Activated gamma-delta T cell treated with anti-CD3 and anti-CD28 coated beads, Interleukin-2, amount 50 U/mL, for 16 hours (primary cell): ENCODE measurements at places on chromosomes 13 and 19.

GRCh38 chr13:107838588-107839161, 376.7 kb downstream of the LIG4 start:
- no peak for DNase-seq

GRCh38 chr13:98942485-98942884, 35.4 kb downstream of the DOCK9 start:
- DNase-seq: no peak

- no peak for DNase-seq
These were observed 52.0 kb upstream of the NPAS1 start for GRCh38 chr19:46967578-46968032.

DNA sequence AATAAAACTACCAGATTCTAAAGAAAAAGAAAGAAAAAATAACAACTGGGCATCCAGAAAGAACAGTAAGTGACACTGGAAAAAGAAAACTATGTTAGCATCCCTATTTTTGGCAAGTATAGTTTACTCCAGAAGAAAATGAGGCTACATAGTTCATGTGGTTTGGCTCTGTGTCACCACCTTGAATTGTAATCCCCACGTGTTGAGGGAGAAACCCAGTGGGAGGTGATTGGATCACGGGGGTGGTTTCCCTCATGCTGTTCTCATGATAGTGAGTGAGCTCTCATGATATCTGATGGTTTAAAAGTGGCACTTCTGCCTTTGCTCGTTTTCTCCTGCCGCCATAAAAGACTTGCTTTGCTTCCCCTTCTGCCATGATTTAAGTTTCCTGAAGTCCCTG, 76.9 kb downstream of the ITGBL1 start:
- no peak for DNase-seq

DNA sequence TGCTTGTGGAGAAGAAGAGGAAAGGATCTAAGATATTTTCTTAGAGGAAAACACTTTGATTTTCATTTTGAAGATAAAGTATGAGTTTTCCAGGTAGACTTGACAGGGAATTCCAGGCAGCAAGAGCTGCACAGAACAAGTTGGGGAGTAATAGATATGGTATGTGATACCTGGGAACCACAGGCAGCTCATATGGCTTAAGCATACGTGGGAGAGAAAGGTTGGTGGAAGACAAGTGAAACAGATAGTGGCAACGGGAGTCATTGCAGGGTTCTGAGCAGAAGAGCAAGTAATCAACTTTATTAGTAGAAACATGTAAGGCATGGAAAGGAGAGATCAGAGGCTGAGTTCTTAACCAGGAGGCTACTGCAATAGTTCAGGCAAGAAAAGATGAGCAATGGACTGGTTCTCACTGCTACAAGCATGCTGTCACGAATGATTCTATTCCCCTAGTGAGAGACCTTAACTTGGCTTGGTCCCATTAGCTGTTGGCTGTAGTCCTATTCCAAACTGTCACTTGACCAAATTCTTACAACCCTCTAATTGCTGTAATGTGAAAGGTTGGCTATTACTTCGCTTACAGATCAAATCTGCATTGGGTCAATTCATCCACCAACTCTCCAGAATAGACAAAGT, 217.9 kb downstream of the VWA8 start:
- DNase-seq: no peak

DNA sequence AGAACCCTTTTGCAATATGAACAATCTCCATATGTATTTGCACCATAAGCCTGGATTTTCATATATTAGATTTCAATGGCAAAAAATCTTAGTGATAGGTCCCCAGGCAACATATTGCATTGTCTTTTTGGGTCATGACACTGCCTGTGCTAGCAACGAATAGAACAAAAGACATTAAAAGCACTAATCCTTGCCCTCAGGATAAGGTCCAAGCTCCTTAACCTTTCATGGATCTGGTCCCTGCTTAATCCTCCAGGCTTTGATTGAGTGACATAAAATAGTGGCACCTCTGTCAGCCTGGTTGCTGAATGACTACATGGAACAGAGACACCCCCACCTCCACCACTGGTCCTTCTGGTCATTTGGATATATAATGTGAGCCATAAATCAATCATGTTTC, 134.4 kb downstream of the RBM26 start:
- DNase-seq: no peak

- DNase-seq: no peak
These were observed 37.3 kb downstream of the IL12RB1 start for GRCh38 chr19:18049385-18049784.

DNA sequence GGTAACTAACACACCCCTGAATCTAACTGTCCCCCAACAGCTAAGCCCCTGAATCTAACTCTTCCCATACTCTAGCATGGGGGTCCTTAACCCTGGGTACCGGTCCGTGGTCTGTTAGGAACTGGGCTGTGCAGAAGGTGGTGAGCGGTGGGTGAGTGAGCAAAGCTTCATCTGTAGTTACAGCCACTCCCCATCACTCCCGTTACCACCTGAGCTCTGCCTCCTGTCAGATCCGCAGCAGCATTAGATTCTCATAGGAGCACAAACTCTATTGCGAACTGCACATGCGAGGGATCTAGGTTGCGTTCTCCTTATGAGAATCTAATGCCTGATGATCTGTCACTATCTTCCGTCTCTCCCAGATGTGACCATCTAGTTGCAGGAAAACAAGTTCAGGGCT, 6.2 kb upstream of the PHLDB3 start:
- DNase-seq: no peak

DNA sequence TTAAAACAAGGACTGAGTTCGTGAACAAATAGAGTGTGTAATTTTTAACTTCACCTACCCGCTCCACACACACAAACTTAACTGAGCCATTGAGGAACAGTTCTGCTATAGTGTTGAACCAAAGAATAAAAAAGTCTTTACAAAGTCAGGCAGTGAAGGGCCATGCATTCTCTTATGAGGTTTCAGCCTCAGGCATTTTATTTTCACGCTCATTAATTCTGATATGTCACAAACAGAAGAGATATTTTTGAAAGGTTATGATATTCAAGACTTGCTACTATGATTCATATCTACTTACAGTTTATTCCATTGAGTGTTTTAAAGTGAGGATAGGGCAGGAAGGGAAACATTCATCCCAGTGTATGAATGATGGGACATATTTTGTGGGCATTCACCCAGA, 282.2 kb downstream of the SLITRK5 start:
- DNase-seq: no peak

GRCh38 chr19:47230054-47230920, 712 bp downstream of the BBC3 start:
- DNase-seq: peak; percentile 82

DNA sequence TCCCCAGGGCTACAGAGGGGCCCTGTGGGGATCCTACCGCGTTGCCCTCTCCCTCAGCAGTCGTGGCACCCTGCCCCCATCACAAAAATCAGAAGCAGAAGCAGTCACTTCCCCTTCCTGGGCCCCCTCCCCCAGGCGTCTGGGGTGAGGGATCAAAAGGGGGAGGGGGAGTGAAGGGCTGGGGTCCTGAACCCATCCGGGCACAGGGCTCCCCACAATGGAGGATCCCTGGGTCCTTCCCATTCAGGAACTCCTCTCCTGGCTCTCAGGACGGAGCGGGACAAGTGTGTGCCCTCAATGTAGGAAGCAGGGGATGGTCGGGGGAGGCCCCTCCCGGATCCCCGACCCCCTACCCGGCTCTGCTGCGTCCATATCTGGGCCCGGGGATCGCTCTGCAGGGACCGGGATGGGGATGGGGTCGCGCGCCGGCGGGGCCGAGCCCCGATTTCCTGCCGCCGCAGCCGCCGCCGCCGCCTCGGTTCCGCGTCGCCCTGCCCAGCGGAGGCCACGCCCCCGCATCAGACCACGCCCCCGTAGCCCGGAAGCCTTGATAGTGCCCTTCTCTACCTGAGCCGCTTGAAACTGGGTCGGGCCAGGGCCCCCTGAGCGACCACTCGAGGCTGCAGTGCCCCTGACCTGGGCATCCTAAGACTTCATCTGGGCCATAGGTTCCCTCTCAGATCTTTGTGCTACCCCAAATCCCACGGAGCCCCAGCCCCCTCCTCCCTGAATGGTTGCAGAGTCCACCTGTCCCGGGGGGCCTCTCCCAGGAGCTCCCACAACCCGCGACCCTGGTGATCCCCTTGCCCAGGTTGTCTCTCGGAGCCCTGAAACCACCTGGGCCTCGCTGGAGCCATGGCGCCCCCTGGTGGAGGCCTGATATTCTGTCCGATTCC, at the start of gene GMIP:
Gene GMIP, minus strand, starts transcription at position 500 of the 896 bp plus-strand sequence. Its CDS starts 128 bp downstream, at position 372.
- DNase-seq: peak; percentile 82

- no peak for DNase-seq
These were observed 196.1 kb upstream of the RXFP2 start for GRCh38 chr13:31543190-31543589.
